ENCODE measurements at places on chromosomes 16 and 17.

GRCh38 chr17:80153004-80153403 lies 6.1 kb upstream of the EIF4A3 start:
- DNase-seq, result no peak

GRCh38 chr16:71230122-71230845 lies at the start of gene HYDIN:
Gene HYDIN, minus strand, starts transcription at chr16:71230722. Its CDS starts 43,827 bp downstream, at chr16:71186895.
- DNase-seq, result no peak

DNA sequence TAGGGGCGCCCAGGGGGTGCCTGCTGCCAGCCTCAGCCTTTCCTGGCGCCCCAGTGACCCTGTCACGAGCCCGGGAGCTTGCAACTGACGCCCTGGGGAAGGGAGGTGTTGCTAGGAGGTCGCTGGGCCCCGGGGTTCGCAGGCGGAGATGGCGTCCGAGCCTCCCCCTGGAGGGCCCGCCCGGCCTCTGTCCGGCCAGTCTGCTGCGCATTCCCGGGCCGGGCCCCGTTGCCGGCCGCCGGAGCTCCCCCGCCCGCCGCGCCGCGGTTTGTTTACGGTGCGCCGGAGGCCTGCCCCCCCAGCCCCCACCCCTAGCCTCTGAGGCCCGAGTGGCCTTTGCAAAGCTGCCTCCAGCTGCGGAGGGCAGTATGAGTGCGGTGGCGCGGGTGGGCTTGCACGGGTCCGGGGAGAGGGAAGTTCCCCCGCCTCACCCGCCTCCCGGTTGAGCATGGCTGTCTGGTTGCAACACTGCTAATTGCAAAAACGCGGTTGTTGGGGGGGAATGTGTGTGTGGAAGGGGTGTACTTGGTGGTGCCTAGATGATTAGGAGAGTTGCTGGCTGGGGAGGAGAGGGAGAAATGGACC lies 514 bp downstream of the THRA start:
- no peak for DNase-seq

GRCh38 chr16:60674241-60674640 lies 1362.0 kb downstream of the CDH8 start:
- no peak for DNase-seq

GRCh38 chr17:1521086-1521640 lies 4.8 kb upstream of the INPP5K start:
- DNase-seq, result no peak

DNA sequence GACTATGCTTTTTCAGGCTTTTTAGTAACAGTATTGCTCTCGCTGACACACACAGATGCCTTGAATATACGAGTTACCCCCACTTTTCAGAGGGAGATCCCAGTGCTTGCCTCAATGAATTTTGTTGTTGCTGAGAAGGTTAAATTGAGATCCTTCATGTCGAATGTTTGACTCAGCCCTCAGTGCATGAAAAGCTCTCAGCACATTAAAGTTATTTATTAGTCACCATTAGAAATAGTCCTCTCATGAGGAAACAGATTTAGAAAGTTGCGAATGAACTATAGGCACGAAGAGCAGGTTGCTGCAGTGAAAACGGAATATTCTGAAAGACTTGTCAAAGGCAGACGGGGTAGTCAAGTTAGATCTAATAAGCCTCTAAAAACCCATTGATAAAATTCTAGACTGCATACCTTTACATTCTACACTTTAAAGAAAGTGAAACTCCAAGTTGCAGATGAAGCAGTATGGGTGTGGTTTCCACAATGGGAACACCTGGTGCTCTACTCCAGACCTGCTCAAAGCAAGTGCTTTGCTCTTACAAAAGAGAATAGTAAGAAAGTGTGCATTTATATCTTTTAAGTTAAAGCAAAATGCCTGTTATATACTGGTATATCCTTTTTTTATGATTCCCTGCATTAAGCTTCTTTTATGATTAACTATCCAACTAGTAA lies 238.1 kb downstream of the MAF start:
- no peak for DNase-seq

GRCh38 chr17:31596382-31597323 lies 205.2 kb downstream of the RAB11FIP4 start:
- DNase-seq, result no peak

- DNase-seq, result no peak
Measured at GRCh38 chr16:46582313-46582712, 38.9 kb downstream of the SHCBP1 start.

DNA sequence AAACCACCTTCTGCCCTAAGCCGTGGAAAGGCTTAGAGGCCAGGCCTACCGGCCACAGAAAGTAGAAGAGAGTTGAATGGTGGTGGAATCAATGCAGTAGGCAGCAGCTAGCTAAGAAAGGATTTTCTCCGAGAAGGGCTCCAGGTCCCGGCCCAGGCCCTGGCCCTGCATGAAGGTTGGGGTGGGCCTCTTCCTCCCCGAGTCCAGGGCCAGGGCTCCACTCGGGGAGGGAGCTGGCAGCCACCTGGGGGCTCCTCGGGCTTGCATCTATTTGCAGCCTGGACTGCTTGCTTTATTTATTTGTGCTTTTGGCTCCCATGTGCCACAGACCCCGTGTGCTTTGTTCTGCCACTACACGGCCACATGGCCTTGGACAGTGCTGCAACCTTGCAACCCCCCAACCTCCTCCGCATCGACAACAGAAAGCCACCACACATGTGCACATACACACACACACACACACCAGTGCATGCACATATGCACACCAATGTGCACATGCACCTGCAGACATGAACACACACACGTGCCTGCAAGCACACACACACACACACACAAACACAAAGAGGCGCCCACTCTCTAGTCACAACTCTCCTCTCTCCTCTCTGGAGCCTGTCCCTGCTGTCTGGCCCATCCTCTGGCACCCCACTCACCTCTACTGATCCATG lies 96.4 kb upstream of the TNRC6C start:
- DNase-seq, result no peak

- no peak for DNase-seq
Measured at GRCh38 chr16:2896480-2897010, 13.5 kb downstream of the FLYWCH2 start.

DNA sequence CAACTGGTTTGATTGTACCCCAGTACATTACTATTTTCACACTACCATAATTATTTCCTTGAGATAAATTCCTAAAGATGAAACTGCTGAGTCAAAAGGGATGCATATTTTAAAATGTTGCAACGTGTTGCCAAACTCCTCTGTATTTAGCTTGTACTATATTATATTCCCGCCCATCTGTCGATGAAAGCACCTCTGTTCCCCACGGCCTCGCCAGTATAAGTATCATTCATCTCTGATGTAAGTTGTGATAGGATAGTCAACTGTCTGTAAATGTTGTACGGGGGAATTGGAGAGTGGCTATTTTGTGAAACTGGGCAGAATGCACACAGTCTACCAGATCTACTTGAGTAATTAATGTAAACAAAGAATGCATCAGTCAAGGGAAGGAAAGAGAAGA lies 47.7 kb upstream of the TNRC6A start:
- DNase-seq, result no peak

DNA sequence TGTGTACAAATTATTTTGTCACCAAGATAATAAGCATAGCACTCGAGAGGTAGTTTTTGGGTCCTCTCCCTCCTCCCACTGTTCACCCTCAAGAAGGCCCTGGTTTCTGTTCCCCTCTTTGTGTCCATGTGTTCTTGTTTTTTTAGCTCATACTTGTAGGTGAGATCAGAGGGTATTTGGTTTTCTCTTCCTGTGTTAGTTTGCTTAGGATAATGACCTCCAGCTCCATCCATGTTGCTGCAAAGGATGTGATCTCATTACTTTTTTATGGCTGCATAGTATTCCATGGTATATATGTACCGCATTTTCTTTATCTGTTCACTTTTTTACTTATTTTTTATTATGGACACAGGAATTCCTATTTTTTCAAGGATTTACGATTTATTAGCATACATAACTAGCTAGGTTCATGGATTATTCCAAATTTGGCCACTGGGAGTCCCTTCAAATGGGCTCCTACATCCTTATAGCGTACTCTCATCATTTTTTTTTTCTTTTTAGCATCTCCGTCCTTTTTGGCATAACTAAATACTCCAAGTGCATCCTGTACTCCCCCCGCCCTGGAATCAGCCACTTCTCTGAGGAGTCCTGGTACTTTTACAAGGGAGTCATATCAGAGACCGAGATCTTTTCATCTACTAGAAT lies 7.3 kb downstream of the TADA2A start:
- no peak for DNase-seq

DNA sequence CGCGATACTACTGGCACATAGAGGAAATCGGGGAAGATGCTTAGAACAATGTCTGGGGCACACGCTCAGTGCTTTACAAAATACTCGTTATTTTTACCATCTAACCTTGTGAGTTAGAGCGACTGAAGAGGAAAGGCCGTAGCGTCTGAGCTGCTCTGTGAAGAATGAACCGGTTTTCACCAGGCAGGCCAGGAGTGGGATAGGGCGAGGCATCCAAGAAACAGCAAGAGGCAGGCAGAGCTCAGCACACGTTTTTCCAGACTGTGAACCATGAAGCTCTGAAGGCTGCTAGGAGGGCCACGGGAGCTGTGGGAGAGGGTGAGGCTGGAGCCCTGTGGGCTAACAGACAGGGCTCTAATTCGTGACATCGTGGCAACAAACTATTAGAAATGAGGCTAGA lies 95.5 kb downstream of the MRM3 start:
- DNase-seq, result no peak

DNA sequence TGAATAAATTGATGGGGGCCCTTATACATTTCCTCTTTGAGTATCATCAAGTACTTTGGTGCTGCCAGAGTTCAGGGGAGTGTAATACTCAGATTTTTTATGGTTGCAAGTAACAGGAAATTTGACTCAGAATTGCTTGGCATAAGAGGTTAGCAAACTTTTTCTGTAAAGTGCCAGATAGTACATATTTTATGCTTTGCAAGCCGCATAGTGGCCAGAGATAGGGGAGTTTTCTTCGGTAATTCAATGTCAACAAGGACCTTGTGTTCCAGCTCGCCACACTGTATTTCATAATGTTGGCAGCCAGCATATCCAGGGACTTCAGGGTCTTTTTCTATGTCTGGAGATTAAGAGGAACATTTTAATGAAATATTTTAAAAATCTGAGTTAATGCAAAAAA lies 51.0 kb upstream of the MARCHF10 start:
- DNase-seq, result no peak

GRCh38 chr17:17017343-17018014 lies 24.8 kb upstream of the MPRIP start:
- no peak for DNase-seq

- DNase-seq, result no peak
Measured at GRCh38 chr17:42566215-42566882, 551 bp upstream of the MLX start.

DNA sequence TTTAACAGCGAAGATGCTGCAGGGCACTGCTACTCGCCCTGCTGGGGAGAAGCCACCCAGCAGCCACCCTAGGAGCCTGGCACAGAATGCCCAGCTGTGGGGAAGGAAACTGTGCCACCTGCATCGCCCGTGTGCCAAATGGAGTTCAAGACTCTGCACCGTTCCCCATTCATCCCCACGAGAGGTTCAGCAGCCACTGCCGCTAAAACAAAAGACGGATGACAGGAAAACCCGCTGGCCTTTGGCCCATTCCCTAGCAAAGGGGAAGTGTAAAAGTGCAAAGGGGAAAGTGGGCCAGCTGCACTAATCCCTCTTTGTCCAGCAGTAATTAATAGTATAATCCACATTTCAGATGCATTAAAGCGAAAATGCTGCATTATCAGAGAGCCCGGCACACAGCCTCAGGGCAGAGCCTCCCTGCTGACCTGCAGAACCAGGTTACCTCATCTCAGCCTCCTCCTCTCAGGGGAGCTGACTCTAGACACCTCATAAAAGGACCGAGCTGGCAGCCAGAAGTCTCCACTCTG lies 37.7 kb downstream of the ZFHX3 start:
- no peak for DNase-seq

GRCh38 chr17:47857551-47858455 lies 6.8 kb upstream of the SP6 start:
- no peak for DNase-seq

DNA sequence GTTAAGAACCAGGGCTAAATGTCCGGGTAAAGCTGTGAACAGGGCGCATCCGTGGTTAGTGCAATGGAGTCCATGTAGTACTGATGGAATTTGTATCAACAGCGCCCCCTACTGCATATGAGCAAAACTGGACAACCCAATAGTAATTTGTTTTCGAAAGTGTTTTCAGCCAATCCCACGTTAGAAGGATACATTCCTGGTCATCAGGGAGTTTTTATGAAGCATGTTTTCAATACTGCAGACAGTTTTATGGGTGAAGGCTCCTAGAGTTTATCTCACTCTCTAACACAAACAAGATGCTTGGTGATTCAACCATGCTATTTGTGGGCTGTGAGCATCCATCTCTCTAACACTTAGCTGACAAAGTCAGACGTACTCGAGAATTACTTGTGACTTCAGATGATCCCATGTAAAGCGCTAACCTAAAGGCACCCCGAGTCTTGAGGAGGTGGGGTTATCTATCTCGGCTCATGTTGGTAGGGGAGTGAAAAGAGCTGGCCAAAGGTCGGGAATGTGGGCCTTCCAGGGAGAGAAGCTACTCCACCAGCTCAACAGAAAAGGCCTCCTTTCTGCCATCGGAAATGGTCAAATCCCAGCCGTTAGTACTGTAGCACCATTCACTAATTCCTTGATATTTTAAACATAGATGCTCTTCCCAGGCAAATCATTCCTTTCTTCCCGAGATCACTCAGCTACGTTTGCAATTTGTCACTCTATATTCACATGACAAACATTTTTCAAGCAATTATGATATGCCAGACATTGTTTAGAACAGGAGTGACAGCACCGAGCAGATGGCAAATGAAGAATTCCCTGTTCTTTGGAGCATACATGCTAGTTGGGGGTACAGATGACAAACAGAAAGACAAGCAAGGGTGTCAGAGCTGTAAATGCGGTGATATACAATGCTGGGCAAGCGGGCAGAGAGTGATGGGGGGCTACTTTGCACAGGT lies 46.9 kb upstream of the HNF1B start:
- no peak for DNase-seq

GRCh38 chr17:79464318-79465010 lies 146.4 kb downstream of the RBFOX3 start:
- no peak for DNase-seq

DNA sequence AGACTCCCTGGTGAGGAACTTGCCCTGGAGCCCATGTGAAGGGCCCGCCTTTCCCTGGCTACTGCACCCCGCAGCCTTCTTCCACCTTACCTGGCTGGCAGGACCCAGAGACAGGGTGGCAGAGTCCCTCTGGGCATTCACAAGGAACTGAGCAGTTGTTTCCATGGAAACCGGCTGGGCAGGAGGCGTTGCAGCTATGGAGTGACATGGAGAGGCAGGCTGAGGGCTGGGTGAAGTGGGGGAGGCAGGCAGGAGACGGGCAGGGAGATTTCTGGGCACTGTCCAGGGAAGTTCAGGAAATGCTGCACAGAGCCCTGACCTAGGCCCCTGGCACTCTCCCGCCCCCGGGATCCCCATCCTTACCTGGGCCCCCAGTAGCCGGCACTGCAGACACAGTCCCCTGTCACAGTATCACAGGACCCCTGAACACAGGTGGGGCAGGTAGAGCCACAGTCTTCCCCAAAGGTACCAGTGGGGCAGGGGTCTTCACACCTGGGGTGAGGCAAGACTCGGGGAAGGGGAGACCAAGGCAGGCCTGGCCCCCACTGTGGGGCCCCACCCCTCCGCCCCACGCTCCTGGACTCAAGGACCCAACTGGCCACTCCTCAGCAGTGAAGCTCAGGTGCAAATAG lies 5.9 kb downstream of the SCARF1 start:
- no peak for DNase-seq

- DNase-seq, result no peak
Measured at GRCh38 chr17:73614256-73614655, 30.0 kb downstream of the SDK2 start.
